ENCODE measurements at places on chromosomes 4 and X.

- ATAC-seq, result no peak
Observed at GRCh38 chrX:136697156-136697555, 49.2 kb downstream of the CD40LG start.

GRCh38 chrX:151722241-151722846, 6.5 kb downstream of the FATE1 start:
- ATAC-seq, result no peak

DNA sequence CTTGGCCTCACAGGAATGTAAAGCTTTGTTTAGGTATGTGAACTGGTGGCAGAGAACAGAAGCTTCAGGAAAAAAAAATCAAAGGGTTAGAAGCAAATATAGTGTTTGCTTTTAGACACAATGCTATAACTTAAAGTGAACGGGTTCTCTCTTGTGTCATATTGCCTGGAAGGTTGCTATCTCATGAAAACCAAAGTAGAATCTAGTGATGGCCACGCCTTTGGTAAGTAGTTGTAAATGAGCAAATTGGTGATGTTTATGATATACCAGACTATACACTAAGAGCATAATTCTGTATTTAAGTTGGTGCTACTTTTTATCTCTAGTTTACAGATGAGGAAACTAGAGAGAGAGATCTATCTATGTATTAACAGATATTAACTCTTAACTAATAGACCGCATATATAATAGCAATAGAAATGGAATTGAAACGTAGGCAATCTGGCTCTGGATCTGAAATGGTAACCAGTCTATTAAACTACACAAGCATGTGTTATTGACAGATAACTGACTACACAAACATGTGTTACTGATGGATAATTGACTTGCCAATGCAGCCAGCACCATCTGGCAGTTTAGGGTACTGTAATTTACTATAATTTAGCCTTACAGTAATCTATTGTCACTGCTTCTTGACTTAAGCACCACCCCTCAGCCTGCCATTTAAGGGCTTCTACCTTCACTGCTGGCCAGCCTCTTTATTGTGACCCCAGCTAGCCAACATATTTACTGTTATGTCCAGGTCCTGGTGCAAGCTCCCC, 40.8 kb downstream of the HCCS start:
- no peak for ATAC-seq

DNA sequence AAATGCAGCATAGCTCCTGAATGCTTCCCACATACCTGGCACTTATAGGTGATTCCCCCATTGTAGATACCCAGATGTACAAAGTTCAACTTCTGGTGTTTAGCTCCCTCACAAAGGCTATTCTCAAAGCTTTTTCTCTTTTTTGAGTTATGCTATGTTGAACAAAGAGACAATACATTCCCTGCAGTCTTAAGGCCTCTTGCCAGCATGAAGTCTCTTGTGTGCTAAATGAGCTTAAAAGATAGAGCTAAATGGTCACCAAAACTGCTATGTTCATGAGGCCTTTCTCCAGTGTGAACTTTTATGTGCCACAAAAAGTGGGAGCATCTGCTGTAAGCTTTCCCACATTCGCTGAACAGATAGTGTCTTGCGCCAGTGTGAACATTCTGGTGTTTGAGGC, 111.2 kb upstream of the TMEM47 start:
- no peak for ATAC-seq

- no peak for ATAC-seq
Observed at GRCh38 chrX:153771415-153772315, 7.6 kb downstream of the PLXNB3 start.

- ATAC-seq, result peak; percentile 68
Observed at GRCh38 chr4:26342328-26343037, 21.7 kb downstream of the RBPJ start.

- ATAC-seq, result no peak
Observed at GRCh38 chrX:9706421-9706820, 59.2 kb downstream of the GPR143 start.

- no peak for ATAC-seq
Observed at GRCh38 chr4:7859326-7859725, 80.3 kb downstream of the AFAP1 start.

DNA sequence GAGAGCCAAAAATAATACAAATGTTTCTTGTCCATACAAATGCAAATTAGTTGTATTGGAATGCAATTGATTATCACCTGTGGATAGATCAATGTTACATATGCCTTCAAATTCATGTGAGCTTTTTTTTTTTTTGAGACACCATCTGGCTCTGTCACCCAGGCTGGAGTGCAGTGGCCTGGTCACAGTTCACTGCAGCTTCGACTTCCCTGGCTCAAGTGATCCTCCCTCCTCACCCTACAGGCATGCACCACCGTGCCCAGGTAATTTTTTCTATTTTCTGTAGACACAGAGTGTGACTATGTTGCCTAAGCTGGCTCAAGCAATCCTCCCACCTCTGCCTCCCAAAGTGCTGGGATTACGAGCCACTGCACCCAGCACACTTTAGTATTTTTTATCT, 38.6 kb upstream of the TMEM184C start:
- no peak for ATAC-seq

GRCh38 chr4:2712261-2712842, 43.8 kb downstream of the TNIP2 start:
- no peak for ATAC-seq

DNA sequence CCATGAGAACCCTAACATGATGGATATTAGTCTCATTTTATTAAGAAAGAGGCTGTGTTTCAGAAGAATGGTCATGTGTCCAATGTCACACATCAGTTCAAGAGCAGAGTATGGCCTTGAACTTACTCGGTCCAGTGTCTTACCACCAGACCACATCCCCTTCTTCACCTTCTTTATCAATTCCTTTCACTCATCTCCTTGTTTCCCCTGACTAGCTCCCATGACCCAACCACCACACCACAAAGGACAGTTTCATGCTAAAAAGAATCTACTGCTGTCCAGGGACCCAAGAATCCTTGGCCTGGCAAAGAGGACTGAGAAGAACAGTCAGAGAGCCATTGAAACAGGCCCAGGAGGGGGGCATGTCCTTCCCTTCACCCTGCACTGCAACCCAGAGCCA, 33.6 kb upstream of the MSN start:
- no peak for ATAC-seq

DNA sequence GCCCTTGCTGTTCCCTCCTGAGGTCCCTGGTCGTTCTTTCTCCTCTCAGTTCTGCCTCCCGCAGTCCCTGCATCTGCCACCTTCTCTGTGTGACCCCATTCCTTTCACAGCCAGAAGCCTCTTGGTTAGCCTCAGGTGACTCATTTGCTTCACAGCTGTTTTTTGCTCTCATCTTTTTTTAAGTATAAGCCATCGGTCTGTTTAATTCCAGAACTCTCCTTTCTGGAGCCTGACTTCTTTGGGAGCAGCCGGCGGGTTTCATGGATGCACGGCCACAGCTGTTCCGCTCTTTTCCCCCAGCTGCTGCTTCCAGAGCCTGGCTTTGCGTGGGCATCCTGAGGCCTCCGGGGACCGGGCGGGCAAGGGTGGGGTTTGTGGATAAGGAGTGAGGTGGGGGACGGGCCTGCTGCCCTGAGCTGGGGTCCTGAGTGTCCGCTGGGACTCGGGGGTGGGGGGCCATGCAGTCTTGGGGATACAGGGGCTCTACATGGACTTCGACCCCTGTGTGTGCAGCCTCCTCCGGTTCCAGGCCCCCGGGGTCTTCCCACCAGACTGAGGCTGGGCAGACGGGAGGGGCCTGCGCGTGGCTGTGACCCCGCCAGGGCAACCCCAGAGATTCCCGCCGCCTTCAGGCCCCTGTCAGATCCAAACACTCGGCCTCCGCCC, 46.7 kb downstream of the PCGF3 start:
- no peak for ATAC-seq

GRCh38 chr4:8730159-8730558, 137.6 kb downstream of the CPZ start:
- no peak for ATAC-seq

Measured in activated CD4-positive, CD25-positive, alpha-beta regulatory T cell treated with anti-CD3 and anti-CD28 coated beads, Interleukin-2, amount 50 U/mL, for 24 hours (primary cell).